ENCODE measurements at places on chromosomes 3 and 15. TPM values are rescaled to one million over a fixed set of nuclear protein-coding genes. Genes with fewer than 3 reads are reported as not detected.

GRCh38 chr3:143145906-143146305, 26.3 kb downstream of the CHST2 start:
- no peak for DNase-seq

DNA sequence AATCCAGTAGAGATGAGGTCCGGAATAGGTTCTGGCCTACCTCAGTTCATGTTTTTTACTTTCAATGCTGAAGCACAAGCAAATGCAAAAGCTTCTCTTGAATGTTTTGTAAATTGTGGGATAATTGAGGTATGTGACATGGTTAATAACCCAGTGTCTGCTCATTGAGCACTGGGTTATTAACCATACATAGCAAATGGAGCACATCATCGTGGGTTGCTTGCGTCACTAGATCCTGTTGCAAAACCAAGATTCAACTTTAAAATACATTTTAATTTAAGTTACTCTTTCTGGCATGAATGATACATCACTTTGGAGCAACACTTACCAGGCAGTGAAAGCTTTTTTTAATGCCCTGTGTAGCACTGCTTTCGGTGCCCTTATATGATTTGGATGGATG, 165.6 kb downstream of the IGF1R start:
- DNase-seq = no peak

DNA sequence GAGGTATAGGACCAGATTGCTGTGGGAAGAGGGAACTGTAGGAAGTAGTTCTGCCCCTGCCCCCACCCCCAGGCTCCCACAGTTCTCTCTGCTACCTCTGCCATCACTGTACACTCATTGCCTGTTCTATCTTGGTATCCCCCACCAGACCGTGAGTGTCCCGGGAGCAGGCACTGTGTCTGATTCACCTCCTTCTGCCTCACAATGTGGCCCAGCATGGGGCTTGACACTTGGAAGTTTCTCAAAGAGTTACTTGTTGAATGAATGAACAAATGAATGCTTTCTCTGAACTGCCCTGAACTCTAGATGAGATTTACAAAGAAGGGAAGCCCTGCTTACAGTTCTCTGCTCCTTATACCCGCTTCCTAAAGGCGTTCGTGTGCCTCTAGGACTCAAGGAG, 27.1 kb upstream of the PIK3CB start:
- DNase-seq = no peak

GRCh38 chr15:27768732-27769475, 330.2 kb downstream of the OCA2 start:
- no peak for DNase-seq

Gene CLCN2
- total RNA-seq = 5.8 TPM

Gene MAGI1
- total RNA-seq = 105 TPM

Measured in stomach (tissue), 19 donors.